IPS DF 19.7 (cell line): ENCODE measurements at places on chromosomes 3 and 15.

DNA sequence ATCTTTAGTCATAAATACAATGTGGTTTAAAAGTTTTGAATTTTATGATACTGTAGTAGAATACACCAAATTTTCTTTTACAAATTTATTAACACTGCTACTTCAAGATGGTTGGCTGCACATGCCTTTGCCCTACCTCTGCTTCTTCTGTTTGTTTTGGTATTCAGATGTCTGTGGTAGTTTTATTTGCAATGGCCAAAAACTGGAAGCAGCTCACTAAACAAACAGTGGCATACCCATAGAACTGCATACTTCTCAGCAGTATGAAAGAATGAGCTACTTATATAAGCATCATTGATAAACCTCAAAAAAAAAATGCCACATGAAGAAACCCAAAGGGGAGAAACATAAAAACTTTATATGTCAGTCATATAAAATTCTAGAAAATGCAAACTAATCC, 19.5 kb downstream of the ARIH2 start:
- DNase-seq: no peak

DNA sequence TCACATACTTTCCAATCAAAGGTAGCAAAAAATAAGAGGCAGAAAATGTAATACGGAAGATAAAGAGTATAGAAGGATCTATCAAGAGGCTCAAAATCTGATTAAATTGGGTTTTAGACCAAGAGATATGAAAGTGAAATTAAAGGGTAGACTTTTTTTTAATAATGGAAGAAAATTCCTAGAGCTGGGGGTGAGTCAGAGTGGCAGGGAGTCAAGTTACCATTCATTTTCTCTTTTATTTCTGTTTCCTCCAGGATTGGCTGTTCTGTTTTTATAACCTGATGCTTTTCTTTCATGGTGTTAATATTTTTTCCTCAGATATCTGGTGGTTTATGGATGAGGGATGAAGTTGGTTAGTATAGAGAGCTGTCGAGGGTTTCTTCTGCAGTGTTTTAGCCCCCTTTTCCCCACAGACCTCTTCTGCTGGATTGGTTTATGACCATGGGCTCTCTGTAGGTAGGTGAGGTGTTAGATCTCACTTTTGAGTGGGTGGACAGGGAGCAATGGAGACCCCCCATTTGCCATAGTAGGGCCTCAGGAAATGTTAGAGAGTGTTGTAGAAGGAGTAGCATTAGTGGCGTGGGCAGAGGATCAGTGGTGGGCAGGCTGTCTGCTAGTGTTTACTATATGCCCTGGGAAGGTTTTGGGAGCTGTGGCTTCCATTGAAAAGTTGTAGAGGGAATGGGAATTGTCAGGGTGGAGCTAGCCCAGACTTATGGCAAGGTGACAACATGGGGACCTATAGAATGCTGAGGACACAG, 201.6 kb upstream of the GOLGA6L4 start:
- no peak for DNase-seq

- no peak for DNase-seq
Observed at GRCh38 chr3:43389388-43390254, 103.3 kb downstream of the SNRK start.

DNA sequence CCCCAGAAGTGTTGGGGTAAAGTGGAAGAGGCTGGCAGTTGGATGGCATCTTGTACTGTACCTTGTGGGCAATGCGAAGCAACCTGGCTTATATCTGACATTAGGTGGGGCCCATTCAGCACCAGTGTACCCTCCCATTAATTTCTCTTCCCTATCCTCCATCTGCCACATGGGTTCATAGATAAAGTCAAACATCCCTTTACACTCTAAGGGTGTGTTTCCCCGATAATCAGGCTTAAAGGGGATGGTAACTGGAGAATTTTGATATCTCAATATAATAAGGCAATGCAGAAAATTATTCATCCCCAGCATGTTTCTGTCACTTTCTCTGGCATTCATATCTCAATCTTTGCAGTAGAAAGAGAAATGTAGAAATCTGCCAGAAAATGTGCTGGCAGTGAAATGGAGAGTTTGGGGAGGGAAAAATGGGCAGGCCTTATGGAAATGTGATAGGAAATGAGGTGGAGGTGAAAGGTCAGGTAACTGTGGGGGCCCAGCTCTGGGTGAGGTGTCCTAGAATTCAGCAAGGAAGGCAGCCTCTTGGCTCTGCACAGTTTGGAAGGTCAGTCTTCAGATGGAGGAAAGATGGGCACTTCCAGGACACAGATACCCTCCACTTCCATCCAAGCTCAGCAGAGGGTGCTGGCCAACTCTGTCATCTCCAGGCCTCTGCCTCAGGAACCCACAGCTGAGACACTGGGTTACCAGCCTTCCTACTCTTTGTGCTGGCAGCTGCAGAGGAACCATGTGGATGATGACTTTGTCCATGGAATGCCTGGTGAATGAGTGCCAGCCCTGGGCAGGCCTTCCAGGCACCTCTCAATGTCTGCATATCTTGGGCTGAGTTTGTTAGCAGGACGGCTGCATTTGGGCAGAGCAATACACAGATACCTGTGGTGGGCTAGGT, 325.9 kb upstream of the CTDSPL start:
- no peak for DNase-seq

DNA sequence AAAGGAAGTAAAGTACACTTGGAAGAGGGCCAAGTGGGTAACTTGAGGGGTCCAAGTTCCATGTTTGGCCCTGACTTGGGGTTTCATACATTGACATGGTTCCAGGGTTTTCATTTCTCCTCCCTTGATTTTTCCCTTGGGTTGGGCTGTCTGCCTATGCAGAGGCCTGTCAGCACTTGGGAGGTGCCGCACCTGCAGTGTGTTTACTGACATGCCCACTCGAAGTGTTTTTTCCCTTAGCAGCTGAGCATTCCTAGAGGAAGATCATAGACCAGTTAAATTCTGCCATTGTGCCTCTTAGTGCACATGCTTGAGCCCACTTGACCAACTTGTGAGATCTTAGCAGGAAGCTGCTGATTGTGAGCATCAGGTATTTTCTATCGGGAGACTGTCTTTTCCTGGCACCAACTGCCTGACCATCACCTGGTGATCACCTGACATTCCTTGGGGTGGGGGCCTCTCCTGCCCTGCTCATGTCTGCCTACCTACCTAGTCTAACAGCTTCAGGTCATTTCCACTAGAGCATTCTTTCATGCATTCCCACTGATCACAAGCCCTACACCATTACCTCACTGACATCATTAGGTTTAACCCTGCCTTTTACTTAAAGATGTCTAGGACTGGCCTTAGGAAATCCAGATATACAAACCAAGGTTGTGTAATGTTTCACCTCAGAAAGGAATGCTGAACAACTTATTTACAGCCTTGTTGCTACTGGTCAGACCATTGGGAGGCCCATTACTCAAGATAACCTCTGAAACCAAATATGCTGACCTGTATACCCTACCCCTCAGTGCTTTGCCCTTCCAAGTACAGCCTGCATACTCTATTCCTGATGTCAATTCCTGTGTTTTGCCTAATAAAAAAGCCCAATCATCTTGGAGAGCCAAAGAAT, 68.3 kb downstream of the CD47 start:
- DNase-seq: no peak

DNA sequence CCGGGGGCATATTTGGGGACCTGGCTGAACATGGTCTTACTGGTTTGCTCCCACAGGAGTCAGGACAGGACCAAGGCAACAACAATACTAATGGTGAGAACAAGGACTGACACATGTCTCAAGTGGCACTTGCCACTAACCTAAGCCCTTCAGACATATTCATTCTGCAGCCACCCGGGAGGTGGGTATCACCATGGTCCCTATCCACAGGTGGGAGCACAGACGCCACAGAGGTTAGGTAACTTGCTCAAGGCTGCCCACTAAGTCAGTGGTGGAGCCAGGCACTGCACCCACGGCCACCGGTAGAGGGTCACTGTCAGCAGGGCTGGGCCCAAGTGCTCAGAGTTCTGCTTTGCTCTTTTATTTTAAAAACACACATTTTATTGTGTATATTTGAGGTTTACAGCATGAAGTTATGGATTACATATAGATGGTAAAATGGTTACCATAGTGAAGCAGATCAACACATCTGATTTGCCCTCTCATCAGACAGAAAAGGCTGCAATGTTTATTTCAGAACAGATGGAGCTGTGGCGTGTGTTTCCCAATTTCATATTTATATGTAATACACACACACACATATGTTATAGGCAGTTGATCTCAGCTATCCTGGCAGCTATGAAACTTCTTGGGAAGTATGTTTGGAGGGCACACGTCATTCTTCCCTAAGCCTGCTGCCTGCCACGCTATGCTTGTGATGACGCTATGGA, 30.0 kb upstream of the SLC41A3 start:
- DNase-seq: no peak

GRCh38 chr15:101139986-101140696, 111.7 kb downstream of the CHSY1 start:
- DNase-seq: no peak

- no peak for DNase-seq
Observed at GRCh38 chr15:41810651-41811431, 17.1 kb upstream of the JMJD7 start.

GRCh38 chr3:145648396-145648795, 512.6 kb downstream of the PLOD2 start:
- no peak for DNase-seq

GRCh38 chr3:114587986-114588385, 294.2 kb downstream of the TIGIT start:
- DNase-seq: no peak

DNA sequence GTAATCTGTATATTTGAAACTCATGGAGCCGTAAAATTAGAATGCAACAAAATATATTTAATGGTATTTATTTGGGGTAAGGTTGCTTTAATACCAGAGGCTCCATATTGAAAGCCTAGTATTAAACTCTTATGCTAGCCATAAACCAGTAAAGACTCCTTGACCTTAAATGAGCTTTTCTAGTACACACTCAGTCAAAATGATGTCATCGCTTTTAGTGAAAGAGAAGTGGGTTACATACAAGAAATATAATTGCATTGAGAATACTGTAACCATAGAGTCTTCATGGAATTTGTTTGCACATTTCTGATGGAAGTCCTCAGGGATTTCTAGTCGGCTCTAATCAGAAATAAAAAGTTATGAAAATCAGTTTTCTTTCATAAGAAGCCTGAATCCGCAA, 757.6 kb downstream of the GBE1 start:
- no peak for DNase-seq

DNA sequence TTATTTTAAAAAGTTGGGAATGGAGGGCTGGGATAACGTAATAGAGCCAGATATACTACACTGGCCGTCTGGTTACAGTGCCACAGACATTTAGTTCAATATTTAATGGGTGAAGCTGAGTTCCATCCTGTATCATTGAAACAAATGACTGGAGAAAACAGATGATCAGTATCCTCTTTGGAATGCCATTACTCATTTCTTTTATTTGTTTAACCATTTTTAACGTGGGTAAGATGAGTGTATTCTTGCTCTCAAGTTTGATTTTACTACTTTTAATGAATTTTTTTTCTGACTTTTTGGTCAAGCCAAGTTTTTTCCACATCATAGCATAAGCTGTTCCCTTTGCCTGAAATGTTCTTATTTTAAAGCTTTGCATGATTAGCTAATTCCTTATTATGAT, 53.9 kb upstream of the GRM7 start:
- DNase-seq: no peak

GRCh38 chr3:62011666-62012065, 361.7 kb downstream of the FEZF2 start:
- no peak for DNase-seq

GRCh38 chr3:96449803-96450202, 364.6 kb upstream of the EPHA6 start:
- DNase-seq: peak; percentile 17

DNA sequence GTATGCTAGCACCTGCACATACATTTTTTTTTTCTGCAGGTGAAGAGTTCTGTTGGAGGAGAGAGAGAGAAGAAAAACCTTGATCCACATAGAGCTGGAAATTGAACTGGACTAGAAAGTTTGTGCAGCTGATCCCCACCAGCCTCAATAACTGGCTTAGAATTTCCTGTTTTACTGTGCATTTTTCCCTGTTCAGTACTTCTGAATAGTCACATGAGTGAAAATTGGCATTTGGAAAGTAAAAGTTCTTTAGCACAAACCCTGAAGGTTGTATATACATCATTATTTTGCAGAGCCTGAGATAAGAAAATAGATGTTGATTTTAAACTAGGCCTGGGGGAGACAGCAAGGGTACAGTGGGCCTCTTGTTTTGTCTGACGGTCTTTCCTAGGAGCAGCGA, 42.3 kb downstream of the GHSR start:
- no peak for DNase-seq

DNA sequence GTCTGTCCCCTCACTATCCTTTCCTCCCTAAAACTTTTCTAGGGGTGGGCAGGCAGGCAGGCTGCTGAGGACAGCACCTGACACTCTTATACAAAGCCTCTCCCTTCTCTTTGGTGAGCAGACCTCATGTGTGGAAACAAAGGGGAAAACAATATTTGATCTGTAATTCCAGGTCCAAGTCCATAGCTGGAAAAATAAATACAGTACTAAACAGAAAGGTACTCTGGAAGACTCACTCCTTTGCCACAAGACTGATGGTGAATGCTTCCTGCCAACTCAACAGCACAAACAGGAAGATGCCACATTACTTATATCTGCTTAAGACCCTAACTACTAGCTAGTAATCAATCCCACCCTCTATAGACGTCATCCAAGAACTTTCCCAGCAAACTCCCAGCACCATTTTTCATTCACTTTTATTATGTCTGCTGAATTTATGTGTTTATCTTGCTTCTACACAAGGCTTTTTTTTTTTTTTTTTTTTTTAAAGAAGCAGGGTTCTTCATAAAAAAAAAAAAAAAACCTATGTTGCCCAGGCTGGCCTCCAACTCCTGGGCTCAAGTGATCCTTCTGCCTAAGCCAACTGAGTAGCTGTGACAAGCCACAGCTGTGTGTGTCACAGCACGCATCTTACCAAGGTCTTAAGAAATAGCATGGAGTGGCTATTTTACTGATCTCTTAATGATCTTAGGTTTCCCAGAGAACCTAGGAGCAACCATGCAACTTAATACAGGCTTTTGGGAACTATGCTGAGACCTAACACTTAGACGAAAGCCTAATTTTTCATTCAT, 44.2 kb upstream of the CSPG5 start:
- DNase-seq: no peak

- DNase-seq: no peak
Observed at GRCh38 chr15:100940767-100941379, 21.7 kb downstream of the LRRK1 start.

- DNase-seq: no peak
Observed at GRCh38 chr3:157631478-157631877, 128.3 kb upstream of the VEPH1 start.

DNA sequence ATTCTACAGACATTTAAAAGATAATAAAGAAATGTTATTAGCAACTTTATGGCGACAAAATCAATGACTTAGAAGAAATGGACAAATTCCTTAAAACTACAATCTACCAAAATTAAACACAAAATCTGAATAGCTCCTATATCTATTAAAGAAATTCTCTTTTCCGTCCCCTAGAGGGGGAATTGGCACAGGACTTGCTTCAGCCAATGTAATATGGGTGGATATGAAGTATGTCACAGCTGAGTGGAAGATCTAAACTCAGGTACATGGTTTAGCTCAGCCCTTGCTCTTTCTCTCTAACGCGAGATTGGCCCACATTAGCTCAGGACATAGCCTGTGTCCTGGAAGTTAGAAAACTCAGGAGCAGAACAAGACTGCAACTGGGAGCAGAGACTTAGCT, 79.3 kb downstream of the DNAH12 start:
- no peak for DNase-seq
